NCI-H187 (cell line): ENCODE measurements at places on chromosomes 6 and 20.

- DNase-seq, result peak; percentile 5
Measured at GRCh38 chr6:158605266-158605878, 39.2 kb downstream of the DYNLT1 start.

GRCh38 chr20:34269996-34270627, 28.9 kb downstream of the ASIP start:
- DNase-seq, result no peak

DNA sequence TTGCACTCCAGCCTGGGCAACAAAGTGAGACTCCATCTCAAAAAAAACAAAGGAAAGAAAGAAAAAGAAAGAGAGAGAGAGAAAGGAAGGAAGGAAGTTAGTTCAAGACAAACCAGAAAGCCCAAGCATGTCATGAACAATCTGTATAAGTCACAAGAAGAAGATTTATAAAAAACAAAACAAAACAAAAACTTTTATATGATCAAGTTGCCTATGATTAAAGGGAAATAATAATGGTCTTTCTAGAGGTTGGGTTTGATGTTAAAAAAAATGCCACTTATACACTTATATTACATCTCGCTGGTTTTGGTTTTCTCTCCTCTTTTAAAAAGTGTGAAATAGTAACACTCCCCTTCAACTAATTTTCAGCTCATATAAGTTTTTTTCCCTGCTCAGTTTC, 146.2 kb upstream of the CARMIL1 start:
- no peak for DNase-seq

GRCh38 chr6:53635322-53635721, 30.2 kb downstream of the KLHL31 start:
- no peak for DNase-seq

GRCh38 chr6:9409126-9409525, 973.8 kb upstream of the SLC35B3 start:
- no peak for DNase-seq

- DNase-seq, result no peak
Measured at GRCh38 chr6:30766461-30767157, 22.3 kb upstream of the IER3 start.

- no peak for DNase-seq
Measured at GRCh38 chr6:89818977-89819335, 638 bp downstream of the MDN1 start.

DNA sequence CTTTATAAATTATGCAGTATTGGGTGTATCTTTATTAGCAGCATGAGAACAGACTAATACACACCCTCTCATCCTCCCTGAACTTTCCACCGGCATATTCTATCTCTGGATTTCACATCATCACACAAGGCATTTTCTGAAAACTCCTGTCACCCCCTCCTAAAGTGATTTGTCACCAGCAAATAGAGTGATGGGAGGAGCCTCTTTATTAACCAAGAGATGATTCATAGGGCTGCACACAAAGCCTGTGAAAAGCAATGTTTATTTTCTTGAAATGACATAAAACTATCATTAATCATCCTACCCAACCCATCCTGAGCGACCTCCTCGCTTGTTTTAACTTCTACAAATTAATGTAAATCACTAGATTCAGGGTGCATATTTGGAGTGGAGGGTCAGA, 394.7 kb upstream of the SULF2 start:
- no peak for DNase-seq

- DNase-seq, result no peak
Measured at GRCh38 chr6:11732036-11732631, 46.5 kb downstream of the ADTRP start.

DNA sequence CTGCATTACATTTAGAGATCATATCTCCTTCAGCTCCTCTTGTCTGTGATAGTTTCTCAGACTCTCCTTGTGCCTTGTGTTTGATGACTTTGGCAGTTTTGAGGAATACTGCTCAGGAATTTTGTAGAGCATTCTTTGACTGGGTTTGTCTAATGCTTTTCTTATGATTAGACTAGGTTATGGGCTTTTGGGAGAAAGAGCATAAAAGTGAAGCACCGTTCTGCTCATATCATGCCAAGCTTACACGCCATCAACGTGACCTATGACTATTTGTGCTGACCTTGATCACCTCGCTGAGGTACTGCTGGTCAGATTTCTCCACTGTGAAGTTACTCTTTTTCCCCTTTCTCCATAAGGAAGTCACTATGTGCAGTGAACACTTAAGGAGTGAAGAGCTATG, 256.0 kb downstream of the LY86 start:
- DNase-seq, result no peak

DNA sequence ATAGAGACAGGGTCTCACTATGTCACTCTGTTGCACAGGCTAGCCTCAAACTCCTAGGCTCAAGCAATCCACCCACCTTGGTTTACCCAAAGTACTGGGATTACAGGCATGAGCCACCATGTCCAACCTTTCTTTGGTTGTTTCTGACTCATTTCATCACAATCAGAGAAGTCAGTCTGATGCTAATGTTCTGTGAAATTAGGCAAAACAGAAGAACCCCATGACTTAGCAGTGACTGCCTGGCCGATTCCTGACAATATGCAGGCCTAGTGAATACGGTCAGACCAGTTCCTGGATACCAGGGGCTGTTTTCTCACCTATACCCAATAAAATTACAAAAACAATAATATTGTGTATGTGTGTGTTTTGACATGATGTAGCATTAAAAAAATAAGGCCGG, 58.8 kb upstream of the BTN3A2 start:
- DNase-seq, result no peak

GRCh38 chr20:14992153-14992552, 654.7 kb upstream of the FLRT3 start:
- DNase-seq, result no peak

GRCh38 chr6:57276946-57277345, 40.5 kb upstream of the PRIM2 start:
- DNase-seq, result no peak

DNA sequence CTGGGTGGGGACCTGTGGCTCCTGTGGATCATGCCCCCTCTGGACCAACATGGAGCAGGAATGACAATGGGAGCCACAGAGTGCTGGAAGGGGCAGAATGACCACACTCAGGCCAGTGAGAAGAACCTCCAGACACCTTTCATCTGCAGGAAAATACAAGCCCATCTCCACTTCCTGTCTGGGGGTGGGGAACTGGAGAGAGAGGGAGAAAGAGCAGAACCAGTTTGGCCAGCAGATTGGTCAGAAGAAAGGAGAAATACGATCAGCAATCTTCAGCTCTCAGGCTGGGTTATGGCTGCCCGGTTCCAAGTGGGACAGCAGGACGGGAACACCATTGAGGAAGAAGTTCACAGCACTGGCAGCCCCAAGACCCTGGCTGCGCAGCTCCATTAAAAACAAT, 37.0 kb downstream of the BMP7 start:
- no peak for DNase-seq

DNA sequence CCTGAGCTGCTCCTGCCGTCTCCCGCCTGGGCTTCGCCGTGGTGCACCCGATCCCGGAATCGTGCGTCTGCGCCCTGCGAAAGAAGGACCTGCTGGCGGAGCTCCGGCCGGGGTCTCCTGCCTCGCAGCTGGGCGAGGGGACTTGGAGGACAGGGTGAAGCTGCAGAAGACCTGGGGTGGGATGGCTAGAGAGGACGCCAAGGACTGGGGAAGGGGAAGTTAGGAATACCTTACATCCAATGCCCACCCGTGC, 150.2 kb downstream of the PRL start:
- DNase-seq, result no peak

GRCh38 chr6:31928672-31928939, 1.1 kb downstream of the C2 start:
- DNase-seq, result no peak

DNA sequence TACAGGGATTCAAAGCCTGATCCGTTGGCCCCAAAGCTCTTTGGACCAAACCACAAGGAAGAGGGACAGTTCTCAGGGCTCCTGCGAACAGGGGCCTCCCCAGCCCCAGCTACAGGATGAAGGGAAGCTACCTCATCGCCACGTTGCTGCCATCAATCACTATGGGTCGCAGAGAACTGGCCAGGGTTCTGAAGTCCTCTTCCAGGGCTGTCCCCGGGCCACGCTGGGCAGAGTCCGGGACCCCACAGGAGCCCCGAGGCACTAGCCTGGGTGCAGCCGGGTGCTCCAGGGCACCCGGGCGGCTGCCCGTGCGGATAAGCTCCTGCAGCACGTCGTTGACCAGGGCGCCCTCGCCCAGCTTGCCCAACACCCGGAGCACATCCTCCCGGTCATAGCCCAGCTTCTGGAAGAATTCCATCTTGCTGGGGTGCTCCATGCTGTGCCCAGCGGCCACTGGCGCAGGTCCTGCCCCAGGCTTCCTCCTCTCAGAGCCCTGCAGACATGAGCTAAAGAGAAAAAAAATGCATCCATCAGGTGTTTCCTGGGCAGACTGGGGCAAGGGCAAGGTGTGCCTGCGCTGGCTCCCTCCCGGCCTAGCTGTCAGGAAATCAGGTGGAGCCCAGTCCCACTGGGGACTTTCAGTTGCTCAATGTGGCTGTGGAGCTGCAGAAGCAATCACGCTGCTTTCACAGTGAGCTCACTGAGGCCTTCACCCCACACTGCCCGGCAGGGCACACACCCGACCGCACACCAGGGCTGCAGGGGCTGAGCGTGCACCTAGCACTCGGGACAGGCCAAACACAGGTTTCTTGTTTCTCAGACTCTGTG, 10.5 kb downstream of the ZC3H12D start:
- no peak for DNase-seq

DNA sequence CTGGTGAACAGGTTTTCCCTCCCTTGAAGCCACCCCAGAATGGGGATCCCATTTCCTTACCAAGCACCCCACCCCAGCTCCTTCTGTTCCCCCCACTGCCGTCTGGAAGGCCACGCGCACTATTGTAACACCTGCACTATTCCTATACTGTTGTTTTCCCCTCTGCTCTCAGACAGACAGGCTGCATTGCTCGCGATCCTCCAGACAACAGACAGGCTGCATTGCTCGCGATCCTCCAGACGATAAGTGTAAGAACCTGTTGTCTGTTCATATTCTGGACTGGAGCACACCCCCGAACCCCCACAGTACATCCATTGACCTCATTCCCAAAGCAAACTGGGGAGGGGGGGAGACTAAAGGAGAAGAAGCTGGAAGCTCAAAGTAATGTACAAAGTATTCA, 72.7 kb downstream of the LY86 start:
- no peak for DNase-seq

DNA sequence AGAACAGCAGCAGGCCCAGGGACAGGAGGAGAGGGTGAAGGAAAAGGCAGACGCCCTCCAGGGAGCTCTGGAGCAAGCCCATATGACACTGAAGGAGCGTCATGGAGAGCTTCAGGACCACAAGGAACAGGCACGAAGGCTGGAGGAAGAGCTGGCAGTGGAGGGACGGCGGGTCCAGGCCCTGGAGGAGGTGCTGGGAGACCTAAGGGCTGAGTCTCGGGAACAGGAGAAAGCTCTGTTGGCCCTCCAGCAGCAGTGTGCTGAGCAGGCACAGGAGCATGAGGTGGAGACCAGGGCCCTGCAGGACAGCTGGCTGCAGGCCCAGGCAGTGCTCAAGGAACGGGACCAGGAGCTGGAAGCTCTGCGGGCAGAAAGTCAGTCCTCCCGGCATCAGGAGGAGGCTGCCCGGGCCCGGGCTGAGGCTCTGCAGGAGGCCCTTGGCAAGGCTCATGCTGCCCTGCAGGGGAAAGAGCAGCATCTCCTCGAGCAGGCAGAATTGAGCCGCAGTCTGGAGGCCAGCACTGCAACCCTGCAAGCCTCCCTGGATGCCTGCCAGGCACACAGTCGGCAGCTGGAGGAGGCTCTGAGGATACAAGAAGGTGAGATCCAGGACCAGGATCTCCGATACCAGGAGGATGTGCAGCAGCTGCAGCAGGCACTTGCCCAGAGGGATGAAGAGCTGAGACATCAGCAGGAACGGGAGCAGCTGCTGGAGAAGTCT, 25.5 kb downstream of the C20orf173 start:
- no peak for DNase-seq

GRCh38 chr20:57092112-57092899, 174.1 kb downstream of the BMP7 start:
- DNase-seq, result peak; percentile 20

DNA sequence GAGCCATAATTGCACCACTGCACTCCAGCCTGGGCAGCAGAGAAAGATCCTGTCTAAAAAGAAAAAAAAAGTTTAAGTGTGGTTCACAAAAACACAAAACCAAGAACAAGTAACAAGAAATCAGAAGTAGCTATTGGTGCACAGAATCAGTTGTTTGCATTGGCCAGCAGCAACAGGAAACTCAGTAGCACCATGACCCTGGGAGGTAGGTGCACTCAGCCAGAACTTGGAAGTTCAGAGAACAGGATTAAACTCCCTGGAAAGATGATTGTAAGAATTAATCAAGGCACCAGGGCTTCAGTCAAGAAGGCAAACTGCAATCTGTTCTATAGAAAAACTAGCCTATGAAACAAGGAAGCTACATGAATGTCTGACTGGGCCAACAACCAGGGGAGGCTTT, 267.9 kb downstream of the COL12A1 start:
- no peak for DNase-seq

- no peak for DNase-seq
Measured at GRCh38 chr20:46221256-46221833, 87.0 kb downstream of the CDH22 start.

DNA sequence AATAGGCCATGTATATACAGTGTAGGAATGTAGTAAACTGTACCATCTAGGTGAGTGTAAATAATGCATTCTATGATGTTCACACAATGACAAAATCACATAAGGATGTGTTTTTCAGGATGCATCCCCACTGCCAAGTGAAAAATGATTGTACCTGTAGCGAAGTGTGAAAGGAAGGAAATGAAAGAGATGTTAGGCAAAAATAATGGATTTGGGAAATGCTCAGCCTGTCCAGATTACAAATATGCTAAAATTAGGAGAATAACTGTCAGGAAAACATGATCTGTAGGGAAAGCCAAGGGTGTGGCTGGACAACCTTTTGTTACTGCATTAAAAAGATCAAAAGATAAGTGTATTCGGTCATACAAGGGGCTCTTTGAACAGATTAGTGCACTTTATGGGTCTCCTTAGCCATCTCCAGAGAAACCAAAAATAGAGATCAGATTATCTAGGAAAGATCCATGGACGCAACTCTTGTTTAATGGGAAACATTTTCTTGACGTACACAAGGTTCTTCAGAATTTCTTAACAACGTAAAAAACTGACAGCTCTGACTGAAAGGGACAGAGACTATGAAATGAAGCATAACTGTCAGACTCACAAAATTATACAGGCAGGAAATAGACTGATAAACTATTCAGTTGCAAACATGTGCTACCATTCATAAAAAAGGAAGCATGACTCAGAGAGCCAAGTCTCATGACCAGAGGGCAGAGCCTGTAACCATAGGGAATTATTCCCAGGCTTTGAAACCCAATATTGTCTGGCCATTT, 253.6 kb upstream of the RAB32 start:
- no peak for DNase-seq

- DNase-seq, result no peak
Measured at GRCh38 chr6:117515326-117515725, 32.9 kb downstream of the DCBLD1 start.

DNA sequence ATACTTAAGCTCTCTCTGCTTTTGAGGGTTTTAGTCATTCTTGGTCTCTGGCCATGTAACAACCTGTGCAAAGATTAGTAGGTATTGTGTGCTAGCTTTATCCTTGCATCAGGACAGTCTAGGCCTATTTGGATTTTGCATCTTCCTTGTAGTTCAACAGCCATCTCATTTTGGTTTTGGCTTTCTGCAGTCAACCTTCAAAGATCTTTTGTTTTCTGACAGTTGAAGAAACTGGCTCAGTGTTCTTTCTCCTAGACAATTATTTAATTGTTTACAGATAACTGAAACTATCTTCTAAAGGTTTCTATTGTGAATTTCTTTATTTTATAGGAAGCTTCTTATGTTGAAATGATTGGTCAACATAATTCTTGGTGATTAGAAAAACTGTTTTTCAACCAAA, 307.5 kb downstream of the CDKAL1 start:
- DNase-seq, result no peak

- DNase-seq, result no peak
Measured at GRCh38 chr6:129696028-129696418, 14.0 kb downstream of the ARHGAP18 start.
